Ammon's horn (tissue), 1 donor: ENCODE measurements at places on chromosomes 2 and 18.

GRCh38 chr2:51782921-51783765 lies 751.2 kb upstream of the NRXN1 start:
- no peak for DNase-seq

DNA sequence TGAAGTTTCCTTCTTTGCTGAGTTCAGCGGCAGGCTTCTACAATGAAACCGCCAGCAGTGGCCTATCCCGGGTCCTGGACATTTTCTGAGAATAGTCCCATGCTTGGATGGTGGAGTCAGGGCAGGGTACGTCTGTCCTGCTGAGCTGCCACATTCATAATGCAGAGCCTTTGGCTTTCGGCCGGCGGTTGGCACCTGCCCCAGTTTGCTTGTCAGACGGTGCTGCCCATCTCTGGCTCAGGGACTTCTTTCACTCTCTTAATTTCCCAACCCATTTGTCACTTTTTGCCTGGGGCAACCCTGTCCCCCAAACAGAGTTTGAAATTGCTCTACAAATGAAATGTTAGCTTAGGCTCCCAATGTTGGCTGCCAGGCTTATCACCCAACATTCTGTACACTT lies 57.2 kb downstream of the SOX11 start:
- DNase-seq, result peak; percentile 36

GRCh38 chr18:49610022-49610445 lies 48.2 kb downstream of the LIPG start:
- peak; percentile 33 for DNase-seq

GRCh38 chr2:165889158-165889557 lies 64.4 kb downstream of the TTC21B start:
- peak; percentile 27 for DNase-seq

- DNase-seq, result no peak
Measured at GRCh38 chr18:33841221-33841967, 263.4 kb downstream of the ASXL3 start.

GRCh38 chr2:218369330-218369729 lies 12.7 kb downstream of the CATIP start:
- DNase-seq, result no peak

GRCh38 chr2:137420744-137421143 lies 543.5 kb upstream of the HNMT start:
- no peak for DNase-seq

- DNase-seq, result no peak
Measured at GRCh38 chr2:8049851-8050571, 631.8 kb upstream of the ID2 start.
